ENCODE measurements at places on chromosomes 6 and 20.
A peak's percentile ranks its signal among the peaks of the same experiment; 100 is the strongest.

- DNase-seq: no peak
These were observed 13.6 kb downstream of the COL9A1 start for GRCh38 chr6:70289299-70289698.

DNA sequence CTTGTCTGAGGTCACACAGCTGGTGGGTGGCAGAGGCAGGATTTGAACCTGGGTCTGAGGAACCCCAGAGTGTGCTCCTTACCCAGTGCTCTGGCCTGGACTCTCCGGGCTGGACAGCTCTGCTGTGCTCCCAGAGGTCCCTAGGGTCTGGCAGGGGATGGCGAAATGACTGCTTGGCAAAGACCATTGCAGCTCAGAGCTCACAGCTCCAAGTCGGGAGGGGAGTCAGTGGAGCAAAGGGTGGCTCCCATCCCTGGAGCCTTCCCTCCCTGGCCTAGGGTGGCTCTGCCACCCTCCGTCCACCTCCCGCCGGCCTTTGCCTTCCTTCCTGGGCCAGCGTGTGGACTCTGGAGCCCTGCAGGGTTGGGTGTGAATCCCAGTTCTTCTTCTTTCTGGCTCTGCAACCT lies 17.5 kb downstream of the CEBPB start:
- no peak for DNase-seq

DNA sequence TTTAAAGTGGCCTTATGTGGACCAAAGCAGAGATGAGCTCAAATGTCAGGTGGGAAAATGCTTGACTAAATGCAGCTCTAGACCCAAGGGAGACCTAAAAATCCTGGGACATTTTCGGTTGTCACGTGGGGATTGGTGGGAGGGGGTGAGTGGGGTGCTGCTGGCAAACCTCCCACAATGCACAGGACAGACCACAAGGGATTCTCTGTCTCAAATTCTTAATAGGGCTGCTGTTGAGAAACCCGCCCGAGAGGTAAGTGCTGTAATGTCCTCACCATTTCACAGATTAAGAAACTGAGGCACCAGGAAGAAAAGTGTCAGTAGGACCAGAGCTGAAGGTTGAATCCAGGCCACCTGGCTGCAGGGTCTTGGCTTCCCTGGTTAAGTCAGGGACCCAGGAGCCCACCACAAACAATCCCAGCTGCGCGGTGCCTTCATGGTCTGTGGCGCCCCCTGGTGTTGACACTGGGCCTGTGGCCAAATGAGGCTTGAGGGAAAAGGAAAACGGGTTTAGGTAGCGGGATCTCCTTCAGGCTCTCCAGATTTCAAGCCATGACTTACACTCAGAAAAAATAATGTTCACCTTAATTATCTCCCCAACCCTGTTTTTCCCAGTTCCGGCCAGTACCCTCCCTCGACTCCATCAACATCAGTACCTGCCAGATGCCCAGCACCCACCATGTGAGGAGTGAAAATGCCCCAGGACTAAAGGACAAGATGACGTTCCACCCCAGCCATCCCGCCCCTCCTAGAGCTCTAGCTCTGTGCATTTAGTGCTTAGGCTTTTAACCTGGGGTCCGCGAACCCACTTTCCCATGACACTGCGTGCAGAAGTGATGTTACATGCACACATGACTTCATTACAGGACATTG lies 7.2 kb downstream of the HLA-G start:
- peak; percentile 72 for DNase-seq

DNA sequence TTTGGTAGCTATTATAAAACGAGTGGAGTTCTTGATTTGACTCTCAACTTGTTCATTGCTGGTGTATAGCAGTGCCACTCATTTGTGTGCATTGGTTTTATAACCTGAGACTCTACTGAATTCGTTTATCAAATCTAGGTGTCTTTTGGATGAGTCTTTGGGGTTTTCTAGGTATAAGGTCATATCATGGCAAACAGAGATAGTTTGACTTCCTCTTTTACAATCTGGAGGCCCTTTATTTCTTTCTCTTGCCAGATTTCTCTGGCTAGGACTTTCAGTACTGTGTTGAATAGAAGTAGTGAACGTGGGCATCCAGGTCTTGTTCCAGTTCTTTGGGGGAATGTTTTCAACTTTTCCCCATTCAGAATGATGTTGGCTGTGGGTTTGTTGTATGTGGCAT lies 38.8 kb downstream of the SUMO4 start:
- no peak for DNase-seq

DNA sequence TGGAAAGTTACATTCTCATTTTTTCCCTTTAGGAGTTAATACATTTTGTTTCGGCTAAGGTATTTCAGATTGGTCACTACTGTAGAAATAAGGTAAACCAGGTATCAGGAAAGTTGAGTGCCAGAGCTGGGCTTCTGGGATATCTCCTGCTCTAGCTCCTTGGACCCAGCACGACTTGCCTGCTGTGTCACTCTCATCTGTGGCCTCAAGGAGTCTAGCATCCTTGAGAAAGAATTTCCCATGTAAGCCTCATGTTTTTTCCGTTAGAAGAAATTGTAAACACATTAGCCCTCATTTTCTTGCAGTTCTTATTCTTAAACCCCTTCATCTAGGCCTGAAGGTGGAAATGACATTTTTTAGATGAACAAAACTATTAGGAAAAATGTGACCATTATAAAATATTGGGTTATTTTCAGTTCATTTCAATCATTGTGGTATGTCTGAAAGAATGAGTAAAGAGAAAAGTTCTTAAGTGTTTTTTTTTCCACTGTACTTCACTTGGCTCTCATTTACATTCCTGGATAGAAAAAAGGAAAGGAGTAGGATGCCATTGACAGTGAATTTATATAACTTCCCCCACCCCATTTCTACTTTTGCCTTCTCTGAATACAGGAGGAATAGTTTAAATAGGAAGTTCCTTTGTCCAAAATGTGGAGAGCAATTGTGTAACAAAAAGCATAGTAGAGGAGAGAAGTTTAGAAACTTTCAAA lies 46.7 kb downstream of the CD2AP start:
- no peak for DNase-seq

DNA sequence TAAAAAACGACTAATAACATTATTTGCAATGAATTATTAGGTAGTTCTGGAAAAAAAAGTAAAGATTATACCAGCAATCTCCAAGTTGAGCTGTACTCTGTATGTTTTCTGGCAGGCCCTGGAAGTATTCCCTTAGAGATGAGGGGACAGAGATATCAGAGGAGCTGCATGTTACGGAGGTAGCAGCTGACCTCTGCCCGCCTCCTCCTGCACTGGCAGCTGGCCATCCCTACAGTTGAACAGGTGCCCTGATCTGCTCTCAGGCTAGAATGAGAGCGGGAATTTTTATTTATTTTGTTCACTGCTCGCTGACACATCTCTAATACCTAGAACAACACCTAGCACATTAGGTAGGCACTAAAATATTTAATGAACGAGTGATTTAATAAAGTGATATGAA lies 23.1 kb downstream of the FBXL4 start:
- DNase-seq: no peak

DNA sequence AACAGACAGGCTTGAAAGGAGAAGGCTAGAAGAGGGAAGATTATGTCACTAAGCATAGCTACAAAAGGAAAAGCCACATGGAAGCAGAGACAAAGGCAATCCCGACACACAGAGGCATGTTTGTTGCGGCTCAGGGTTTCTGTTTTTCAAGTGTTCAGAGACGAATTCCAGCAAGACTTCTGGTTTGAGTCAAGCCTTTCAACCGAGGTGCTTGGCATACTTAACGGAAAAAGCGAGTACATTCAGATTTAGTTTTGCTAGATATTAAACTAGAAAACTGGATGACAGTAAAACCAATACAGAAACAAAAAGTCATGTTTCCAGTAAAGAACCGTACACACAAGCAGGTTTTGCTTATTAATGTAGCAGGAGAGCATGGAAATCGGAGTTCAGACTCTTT lies 27.2 kb downstream of the MCUR1 start:
- peak; percentile 61 for DNase-seq

GRCh38 chr20:62793757-62794006 lies 2.6 kb upstream of the MRGBP start:
- DNase-seq: no peak

DNA sequence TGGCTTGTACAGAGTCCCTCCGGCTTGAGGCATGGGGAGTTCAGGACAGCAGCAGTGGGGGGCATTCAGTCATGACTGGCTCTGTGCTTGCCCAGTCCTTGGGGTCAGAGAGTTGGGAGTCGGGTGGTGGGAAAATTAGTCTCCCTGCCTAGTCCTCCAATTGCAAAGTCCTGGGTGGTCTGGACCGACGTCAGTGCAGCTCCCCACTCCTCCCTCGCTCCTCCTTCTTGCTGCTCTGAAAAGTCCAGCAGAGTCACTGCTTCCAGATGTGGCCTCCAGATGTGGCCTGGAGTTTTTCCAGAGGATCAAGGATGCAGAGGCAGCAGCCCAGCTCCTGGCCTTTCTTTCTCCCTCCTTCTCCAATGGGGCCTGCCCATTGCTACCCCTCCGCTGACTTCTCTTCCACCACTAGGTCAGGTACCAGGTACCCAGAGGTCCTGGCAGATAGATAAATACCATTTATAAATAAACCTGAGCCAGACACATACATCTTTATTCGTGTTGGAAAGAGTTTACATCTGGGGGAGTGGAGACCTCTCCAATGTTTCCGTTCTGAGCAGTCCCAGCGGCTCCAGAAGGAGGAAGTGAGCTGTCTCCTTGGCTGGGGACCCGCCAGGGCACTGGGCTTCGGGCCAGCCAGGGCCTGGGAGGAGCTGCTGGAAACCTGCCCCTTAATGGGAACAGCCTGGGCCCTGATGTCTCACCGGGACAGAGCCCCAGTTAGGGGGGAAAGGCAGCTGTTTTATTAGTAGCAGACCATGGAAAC lies 49.0 kb upstream of the RNF24 start:
- DNase-seq: no peak

DNA sequence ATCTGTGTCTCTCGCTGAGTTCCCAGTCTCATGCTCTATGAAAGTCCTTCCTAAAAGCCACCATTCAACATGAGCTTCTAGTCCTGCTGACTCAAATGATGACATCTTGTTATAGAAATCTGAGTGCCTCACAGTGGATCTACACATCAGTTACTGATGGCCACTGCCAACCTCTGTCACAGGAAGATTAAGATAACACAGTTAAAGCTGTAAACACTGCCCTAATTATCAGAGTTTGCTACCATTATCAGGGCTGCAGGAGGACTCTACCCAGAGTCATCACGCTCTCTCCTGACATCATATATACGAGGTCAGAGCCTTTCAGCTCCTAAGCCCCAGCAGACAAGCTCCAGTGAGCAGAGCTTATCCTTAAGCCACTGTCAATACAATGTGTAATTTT lies 63.2 kb downstream of the HIVEP2 start:
- no peak for DNase-seq

- no peak for DNase-seq
These were observed 170.9 kb downstream of the KLHL32 start for GRCh38 chr6:97095311-97095850.

Data from activated CD4-positive, alpha-beta T cell treated with anti-CD3 and anti-CD28 coated beads for 36 hours (primary cell).